ENCODE measurements at places on chromosomes 6 and 20.

DNA sequence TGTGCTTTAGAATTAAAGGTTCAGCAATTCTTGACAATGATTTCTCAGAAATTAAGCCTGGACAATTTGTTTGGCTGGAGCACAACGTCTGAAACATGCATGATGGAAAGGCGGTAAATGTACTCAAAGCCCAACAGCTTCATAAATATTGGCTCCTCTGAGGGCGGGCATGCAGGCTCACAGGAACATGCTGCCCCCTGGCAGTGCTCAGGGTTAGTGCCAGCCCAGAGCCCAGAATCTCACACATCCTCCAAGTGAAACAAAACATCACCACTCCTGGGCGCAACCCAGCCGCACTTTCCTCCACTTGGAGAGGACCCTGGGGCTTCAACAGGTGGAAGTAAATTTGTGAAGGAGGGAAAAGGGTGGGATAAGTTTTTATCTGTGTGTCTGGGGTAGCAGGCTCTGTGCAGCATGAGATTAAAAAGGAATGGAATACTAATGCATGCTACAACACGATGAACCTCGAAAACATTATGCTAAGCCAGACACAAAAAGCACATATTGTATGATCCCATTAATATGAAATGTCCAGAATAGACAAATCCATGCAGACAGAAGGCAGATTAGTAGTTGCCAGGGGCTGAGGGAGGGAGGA, 54.1 kb upstream of the PTPRT start:
- no peak for DNase-seq

DNA sequence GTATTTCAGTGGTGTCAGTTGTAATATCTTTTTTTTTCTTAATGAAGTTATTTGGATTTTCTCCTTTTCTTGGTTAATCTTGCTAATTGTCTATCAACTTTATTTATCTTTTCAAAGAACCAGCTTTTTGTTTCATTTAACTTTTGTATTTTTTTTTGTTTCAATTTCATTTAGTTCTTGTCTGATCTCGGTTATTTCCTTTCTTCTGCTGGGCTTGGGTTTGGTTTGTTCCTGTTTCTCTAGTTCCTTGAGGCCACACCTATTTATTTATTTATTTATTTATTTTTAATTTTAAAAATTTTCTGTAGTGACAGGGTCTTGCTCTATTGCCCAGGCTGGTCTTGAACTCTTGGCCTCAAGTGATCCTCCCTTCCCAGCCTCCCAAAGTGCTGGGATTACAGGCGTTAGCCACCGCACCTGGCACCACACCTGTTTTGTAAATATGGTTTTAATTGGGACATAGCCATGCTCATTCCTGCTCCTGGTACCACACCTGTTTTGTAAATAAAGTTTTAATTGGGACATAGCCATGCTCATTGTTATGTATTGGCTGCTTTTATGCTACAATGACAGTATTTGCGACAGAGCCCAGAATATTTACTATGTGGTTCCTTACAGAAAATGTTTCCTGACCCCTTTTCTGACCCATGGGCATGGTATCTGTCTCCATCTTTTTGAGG, 22.2 kb downstream of the KDM1B start:
- DNase-seq, result no peak

DNA sequence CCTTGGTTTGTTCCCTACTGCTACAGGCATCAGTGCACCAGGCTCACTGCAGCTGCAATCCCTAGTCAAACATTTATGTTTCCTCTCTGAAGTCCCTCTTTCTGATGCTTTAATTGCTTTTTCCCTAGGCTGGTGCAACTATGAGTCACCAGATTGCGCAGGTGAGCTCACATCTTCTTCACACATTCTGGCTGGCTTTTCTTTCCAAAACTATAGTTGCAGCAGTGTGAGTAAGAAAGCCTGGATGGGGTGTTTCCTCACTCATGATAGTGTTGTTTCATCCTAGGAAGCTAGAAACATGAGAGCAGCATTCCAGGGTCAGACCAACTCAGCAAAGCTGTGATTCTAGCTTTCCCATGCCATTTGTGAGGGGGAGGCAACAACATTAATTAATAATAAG, 296.4 kb downstream of the PAX1 start:
- no peak for DNase-seq

- DNase-seq, result no peak
These were observed 78.0 kb upstream of the MPC1 start for GRCh38 chr6:166460473-166461437.

DNA sequence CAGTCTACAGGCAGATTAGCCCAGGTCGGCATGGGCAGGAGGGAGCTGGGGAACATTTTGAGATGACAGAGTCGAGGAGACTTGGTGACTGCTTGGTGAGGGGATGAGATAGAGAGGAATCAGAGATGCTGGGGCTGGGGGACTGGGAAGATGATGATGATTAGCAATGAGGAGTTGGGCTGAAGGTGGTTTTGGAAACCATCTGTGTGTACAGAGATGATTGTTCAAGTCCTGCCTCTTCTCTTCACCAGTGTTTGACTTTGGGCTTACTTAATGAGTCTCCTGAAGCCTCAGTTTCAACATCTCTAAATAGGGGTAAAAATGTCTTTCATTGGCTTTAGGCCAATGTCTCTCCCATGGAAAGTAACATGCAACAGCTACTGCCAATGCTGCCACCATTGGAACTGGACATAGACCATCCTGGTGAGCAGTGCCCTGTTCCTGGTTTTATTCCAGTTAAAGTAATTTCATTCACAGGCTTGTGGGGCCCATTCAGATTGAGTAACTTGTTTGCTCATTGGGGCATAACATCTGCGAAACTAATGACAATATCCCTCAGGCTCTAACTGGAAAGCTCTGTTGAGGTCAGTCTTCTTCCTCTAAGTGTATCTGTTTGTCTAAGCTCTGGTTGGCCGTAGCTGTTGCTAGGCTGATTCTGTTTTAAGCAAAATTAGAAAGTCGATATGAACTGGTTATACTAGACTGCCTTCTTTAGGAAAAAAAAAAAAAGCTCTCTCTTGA, 99.1 kb downstream of the ARMC2 start:
- DNase-seq, result no peak

GRCh38 chr6:2760882-2761842, 4.0 kb upstream of the WRNIP1 start:
- no peak for DNase-seq

DNA sequence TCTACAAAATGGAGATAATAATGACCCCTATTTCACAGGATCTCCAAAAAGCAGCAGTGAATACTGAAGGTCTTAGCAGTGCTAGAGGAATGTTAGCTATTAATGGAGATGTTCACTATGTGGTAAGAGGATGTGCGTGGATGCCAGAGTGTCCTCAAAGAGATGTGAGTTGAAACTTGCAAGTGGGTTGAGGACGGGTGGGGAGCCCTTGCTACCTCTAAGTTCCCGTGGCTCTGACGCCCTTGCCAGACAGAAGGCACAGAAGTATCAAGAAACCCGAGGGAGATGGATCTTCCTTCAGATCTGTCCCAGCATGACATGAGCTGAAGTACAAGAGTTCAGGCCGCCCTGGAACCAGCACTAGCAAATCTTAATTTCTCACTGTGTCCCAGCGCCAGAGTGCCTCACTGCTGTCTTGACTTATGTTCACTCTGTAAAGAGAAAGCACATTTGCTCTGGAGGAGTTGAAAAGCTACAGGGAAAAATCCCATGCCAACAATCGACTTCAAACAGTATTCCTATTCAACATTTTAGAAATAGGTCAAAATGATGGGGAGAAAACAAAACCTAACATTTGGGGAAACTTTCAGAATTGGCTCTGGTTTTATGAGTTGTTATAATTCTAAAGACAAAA, 59.5 kb downstream of the FYN start:
- DNase-seq, result no peak

DNA sequence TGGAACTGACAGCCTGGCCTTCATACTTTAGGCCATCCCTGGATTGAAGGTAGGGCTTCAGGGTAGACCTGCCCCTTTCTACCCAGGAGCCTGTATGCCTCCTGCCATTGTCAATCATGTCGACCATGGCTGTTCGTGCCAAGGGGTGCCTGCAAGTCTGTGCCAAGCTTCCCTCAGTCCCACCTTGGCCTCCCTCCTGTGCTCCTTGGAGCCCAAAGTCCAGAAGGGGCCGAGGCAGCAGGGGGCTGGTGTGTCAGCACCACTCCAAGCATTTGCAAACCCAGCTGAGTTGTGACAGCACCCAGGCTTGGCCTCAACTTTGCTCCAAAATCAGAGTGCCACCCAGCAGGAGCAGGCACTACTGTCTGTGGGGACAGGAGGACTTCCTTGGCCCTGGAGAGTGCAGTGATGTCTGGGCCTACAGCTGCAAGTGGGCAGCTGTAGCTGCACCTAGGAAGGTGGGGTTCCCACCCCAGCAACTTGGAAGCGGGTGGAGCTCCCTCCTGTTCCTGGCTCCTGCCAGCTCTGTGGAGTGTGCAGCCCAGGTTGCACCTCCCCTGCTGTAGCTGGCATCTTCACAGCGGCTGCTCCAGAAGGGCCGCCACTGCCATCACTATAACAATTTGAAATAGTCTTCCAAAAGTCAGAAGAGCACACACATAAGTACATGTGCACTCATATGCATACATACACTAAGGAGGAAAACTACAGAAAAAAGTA, 1719.3 kb downstream of the HACE1 start:
- DNase-seq, result no peak

DNA sequence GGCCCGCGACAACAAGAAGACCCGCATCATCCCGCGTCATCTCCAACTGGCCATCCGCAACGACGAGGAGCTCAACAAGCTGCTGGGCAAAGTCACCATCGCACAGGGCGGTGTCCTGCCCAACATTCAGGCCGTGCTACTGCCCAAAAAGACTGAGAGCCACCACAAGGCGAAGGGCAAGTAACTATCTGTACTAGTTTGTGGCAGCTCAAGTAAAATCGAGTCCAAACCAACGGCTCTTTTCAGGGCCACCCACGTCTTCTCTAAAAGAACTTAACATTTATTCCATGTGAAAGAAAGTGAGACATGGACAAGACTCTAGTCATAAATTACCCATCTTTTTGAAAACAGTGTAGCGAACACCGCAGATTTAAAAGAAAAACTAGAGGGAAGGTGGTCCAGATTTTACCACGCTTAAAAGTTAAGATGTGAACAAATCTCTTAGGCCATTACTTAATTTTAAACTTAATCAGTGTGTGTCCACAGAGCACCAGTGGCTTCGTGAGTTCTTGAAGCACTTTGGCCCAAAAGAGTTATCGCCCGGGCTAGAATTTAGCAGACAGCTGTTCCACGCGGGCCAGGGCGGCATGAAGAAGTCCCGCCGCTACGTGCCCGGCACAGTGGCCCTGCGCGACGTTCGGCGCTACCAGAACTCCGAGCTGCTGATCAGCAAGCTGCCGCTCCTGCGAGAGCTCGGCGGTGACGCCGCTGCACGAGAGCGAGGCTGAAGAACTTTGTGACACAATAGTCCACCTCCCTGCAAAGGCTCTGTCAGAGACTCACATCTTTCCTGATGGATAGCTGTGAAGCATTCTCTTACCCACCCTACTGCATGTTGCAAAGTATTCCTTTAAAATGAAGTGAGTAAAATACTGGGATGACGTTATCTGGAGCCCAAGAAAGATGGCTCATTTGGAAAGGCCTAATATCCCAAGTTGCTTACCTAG, 113.9 kb upstream of the PRSS16 start:
- DNase-seq, result peak; percentile 26

DNA sequence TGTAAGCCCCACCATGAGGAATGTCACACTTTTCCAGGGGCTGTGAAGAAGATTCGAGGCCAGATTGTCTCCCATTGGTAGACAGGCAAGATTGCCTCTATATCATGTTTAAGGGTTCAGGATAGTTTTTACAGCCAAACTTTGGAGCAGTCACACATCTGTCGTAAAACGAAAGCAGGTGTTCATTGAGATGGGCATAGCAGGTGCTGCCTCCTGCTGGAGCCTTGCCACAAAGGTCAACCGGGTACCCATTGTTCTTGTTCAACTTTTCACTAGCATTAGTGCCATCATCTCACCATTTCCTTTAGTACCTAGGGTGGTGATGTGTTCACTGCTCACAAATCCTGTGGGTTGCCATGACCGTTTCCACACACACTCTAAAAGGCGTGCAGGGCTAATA, 198.3 kb downstream of the HTR1B start:
- DNase-seq, result no peak

GRCh38 chr20:58073945-58074856, 154.3 kb downstream of the ANKRD60 start:
- DNase-seq, result no peak
